Foreskin melanocyte (primary cell): ENCODE measurements at places on chromosomes 16 and 17.

DNA sequence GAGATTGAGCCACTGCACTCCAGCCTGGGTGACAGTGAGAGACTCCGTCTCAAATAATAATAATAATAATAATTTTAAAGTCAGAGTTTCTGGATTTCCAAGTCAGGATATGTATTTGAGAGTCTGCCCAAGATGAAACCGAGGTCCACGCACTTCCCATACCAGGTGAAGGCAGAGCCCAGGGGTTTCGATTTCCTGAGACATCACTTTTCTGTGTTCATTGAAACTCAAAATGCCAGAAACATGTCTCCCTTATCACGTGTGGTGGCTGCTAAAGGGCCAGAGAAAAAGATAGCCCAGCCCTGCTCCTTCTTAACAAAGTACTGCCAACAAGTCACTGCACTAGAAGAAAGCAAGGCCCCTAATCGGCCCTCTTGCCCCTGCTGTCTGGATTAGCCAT, 9.8 kb upstream of the RNF157 start:
- no peak for DNase-seq

GRCh38 chr16:70157477-70158260, 15.9 kb upstream of the CLEC18C start:
- no peak for DNase-seq

- no peak for DNase-seq
Measured at GRCh38 chr16:24771132-24771778, 41.8 kb downstream of the TNRC6A start.

GRCh38 chr17:38890410-38890746, 20.5 kb downstream of the LASP1 start:
- DNase-seq, result no peak
